ENCODE measurements at places on chromosomes 5 and 9. TPM values are rescaled to one million over a fixed set of nuclear protein-coding genes. Genes with fewer than 3 reads are reported as not detected.
A peak's percentile ranks its signal among the peaks of the same experiment; 100 is the strongest.

- DNase-seq = peak; percentile 48
These were observed 74.3 kb downstream of the KIAA0825 start for GRCh38 chr5:94544031-94544650.

- no peak for DNase-seq
These were observed 1625.5 kb upstream of the CDH6 start for GRCh38 chr5:29568028-29568427.

DNA sequence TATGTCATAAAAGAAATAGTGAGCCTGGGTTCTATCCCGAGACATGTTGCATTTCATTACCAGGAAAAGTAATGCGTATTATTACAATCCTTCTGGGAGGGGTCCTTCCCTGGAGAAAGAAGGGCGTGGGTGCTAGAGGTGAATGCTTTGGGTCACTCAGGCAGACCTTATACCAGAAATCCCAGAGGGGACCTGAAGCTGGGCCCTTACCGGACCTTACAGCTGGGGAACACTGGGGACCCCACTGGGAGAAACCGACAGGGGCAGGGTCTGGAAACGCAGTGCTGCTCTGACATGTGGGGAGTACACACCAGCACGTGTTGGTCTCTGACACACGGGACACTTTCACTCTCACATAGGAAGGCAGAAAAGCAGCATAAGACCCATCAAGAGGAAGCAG lies 71.3 kb downstream of the LMNB1 start:
- DNase-seq = no peak

GRCh38 chr9:127642082-127642740 lies 30.1 kb downstream of the STXBP1 start:
- DNase-seq = no peak

The ANKDD1B gene
- total RNA-seq = 2.3 TPM

The F12 gene
- 0.51 TPM for total RNA-seq

Data from tongue (tissue), 3 donors.